Effector memory CD8-positive, alpha-beta T cell (primary cell): ENCODE measurements at places on chromosomes 7 and 10.
A peak's percentile ranks its signal among the peaks of the same experiment; 100 is the strongest.

- no peaks in the 10 kb centered on the region for H3K27me3 ChIP-seq
- H3K27ac ChIP-seq: no peak overlapping the region
- H3K36me3 ChIP-seq: peaks cover 18% of the 10 kb centered on the region
- peaks cover 12% of the 10 kb centered on the region for H3K4me1 ChIP-seq
- DNase-seq: no peak
Observed at GRCh38 chr10:21724020-21724589, 190.1 kb downstream of the MLLT10 start.

- peaks cover 13% of the 10 kb centered on the region for H3K4me1 ChIP-seq
- no peak for DNase-seq
- H3K4me3 ChIP-seq: no peak overlapping the region
- no peaks in the 10 kb centered on the region for H3K27me3 ChIP-seq
- peak overlapping the region; percentile 57 for H3K27ac ChIP-seq
Observed at GRCh38 chr7:35024298-35024697, 13.0 kb downstream of the DPY19L1 start.

- no peak overlapping the region for H3K4me3 ChIP-seq
- DNase-seq: no peak
- no peak overlapping the region for H3K27ac ChIP-seq
- H3K36me3 ChIP-seq: peaks cover 7% of the 10 kb centered on the region
- peaks cover 4% of the 10 kb centered on the region for H3K4me1 ChIP-seq
Observed at GRCh38 chr10:75239096-75239790, 3.5 kb upstream of the COMTD1 start.

DNA sequence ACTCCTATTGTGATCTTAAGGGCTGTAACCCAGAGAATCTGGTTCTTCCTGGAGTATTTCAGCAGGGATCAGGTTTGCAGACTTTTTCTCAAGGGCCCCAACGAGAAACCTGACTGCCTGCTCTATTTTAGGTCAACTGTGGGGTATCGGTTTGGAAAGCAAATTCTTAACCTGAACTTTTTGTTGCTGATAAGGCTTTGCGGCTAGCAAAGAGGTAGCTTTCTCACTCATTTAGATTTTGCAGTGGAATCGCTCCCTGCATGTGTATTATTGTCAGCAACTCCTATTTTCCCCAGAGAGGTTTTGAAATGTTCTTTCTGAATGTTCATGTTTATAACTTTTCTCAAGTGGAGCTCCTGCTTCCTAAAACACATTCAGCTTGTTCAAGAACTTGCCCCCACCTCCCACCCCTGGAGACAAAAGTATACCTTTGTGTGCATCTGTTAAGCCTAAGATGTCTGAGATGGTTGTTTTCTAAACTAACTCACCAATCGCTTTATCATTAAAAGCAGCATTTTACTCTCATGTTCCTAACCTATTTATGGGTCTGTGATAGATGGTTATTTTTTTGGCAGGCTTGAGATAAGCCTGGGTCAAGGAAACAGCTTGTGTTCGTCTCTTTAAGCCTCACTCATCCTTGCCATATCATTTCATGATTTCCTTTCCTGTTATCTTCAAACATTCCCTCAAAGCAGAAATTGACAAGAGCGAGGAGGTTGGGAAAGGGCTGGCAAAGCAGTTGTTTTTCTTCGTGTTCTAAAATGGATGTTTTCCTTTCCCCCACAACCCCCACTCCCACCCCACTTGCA lies 129.8 kb downstream of the BAMBI start:
- no peak overlapping the region for H3K4me3 ChIP-seq
- no peaks in the 10 kb centered on the region for H3K36me3 ChIP-seq
- peaks cover 38% of the 10 kb centered on the region for H3K27me3 ChIP-seq
- H3K4me1 ChIP-seq: no peaks in the 10 kb centered on the region
- no peak for DNase-seq
- no peak overlapping the region for H3K27ac ChIP-seq

DNA sequence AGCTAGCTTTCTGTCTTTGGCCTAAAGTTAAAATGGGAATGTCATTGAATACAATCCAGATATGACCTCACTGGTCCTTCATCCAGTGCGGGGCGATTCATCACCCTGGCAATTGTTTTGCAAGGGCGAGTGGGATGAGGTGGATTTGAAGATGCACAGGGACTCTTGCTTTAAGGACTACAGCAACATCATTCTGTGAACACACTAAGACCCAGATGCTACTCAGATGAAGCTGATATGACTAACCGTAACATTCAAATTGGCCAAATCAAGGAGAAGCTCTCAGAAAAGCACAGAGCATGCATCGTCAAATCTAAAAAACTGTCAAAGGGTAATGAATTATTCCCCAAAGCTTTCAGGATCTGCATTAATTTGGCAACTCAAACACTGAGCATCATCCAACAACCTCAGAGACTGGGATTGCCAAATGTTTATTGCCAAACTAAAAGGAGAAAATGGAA lies 12.8 kb downstream of the CPA1 start:
- H3K4me3 ChIP-seq: no peak overlapping the region
- no peaks in the 10 kb centered on the region for H3K36me3 ChIP-seq
- H3K27me3 ChIP-seq: no peaks in the 10 kb centered on the region

DNA sequence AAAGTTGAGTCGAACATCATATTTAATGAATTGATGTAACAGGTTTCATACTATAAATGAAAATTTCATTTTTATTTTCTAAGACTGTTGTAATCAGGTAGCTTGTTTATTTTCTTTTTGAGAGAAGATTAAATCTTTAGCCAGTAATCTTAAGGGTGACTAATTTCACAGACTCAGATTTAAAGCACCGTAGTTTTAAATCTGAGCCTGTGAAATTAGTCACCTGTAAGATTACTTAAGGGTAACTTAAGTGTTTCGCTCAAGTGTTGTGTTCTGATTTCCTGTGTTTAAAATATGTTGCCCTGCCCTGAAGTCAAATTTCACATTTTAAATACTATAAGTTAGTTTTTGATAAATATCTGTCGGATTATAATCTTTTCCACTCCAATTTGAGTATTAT lies 35.8 kb upstream of the TMEM236 start:
- H3K36me3 ChIP-seq: peaks cover 23% of the 10 kb centered on the region
- H3K27me3 ChIP-seq: no peaks in the 10 kb centered on the region
- no peaks in the 10 kb centered on the region for H3K4me1 ChIP-seq
- no peak overlapping the region for H3K27ac ChIP-seq

DNA sequence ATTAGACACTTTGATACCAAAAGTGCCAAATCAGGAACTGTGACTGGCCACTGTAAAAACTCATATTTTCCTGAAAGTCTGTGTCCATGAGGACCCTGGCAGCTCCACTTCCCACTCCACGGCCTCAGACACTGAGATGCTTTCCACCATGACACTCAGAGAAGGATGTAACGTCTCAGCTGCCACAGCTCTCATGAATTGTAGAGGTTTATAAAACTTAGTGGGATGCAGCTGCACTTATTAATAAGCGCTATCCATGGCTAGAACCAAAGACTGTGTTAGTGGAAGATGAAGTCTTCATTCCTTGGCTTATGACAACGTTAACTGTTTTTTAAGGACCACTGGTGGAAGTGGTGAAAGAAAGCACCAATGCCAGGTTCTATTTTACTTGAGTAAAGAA lies 121.0 kb downstream of the ITIH5 start:
- no peak overlapping the region for H3K27ac ChIP-seq
- no peak overlapping the region for H3K4me3 ChIP-seq
- H3K27me3 ChIP-seq: no peaks in the 10 kb centered on the region
- H3K4me1 ChIP-seq: no peaks in the 10 kb centered on the region

DNA sequence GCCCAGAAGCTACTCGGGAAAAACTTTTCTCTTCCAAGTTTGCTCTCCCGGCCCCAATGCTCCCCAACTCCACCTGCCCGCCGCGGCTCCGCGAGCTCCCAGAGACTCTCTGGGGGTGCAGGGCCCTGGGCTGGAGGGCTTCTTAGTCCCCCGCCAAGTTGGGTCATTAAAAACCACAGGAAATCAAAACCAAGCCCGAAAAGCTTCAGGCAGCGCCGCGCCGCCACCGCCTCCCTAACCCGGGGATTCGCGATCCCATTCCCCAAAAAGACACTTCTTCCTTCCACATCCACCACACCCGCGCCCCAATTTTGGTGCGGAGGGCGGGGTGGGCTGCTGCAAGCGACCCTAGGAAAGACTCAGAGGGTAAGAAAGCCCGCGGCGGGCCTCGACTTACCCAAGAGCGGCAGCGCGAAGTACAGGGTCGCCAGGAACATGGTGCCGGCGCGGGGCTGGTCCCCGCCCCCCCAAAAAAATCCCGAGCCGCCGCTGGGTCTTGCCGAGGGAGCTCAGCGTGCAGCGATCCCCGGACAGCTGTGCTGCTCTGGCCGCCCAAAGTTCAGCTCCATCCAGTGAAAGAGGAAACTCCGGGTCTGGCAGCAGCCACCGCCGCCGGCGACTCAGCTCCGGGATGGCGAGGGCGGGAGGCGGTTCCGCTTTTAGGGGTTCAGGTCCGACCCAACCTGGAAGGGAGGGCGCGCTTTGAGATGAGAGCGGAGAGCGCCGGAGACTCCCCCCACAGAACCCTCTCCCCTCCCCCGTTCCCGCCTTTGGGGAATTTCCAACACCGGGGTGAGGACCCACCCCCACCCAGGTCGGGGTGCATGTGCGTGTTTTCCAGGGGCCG lies 1.2 kb downstream of the GFRA1 start:
- H3K36me3 ChIP-seq: peaks cover 3% of the 10 kb centered on the region
- H3K27ac ChIP-seq: no peak overlapping the region
- H3K4me1 ChIP-seq: no peaks in the 10 kb centered on the region
- DNase-seq: no peak
- no peak overlapping the region for H3K4me3 ChIP-seq

- no peaks in the 10 kb centered on the region for H3K36me3 ChIP-seq
- H3K4me1 ChIP-seq: no peaks in the 10 kb centered on the region
- H3K27ac ChIP-seq: no peak overlapping the region
- DNase-seq: no peak
- H3K27me3 ChIP-seq: no peaks in the 10 kb centered on the region
- H3K4me3 ChIP-seq: no peak overlapping the region
Observed at GRCh38 chr7:109190766-109191398, 621.2 kb downstream of the DNAJB9 start.

GRCh38 chr10:30527623-30528428 lies 93.8 kb downstream of the MAP3K8 start:
- peaks cover 61% of the 10 kb centered on the region for H3K4me1 ChIP-seq
- H3K36me3 ChIP-seq: peaks cover 29% of the 10 kb centered on the region
- H3K27ac ChIP-seq: peak overlapping the region; percentile 98
- peak; percentile 17 for DNase-seq
- no peaks in the 10 kb centered on the region for H3K27me3 ChIP-seq

- no peak for DNase-seq
- no peaks in the 10 kb centered on the region for H3K27me3 ChIP-seq
- no peak overlapping the region for H3K4me3 ChIP-seq
- no peak overlapping the region for H3K27ac ChIP-seq
- H3K36me3 ChIP-seq: no peaks in the 10 kb centered on the region
Observed at GRCh38 chr10:123318516-123318915, 164.3 kb downstream of the BUB3 start.

DNA sequence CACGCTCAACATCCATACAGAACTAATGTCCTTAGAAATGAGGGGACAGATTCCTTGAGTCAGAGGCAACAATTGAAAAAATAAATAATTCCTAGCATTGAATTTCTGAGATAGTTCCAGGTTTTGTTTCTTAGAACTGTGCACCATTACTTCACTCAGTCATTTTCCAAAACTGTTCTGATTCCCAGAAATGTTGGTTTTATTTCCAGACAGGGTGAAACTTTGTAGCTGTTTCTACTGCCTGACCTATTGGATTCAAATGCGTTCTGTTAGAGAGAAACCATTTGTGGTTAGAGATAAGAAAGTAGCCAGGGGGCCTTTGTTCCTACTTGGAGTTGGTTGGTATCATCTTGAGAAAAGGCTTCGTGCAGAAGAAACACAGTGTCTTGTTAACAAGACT lies 8.1 kb upstream of the DEPP1 start:
- peaks cover 3% of the 10 kb centered on the region for H3K36me3 ChIP-seq
- DNase-seq: no peak
- no peak overlapping the region for H3K4me3 ChIP-seq
- peaks cover 34% of the 10 kb centered on the region for H3K27me3 ChIP-seq
- H3K27ac ChIP-seq: no peak overlapping the region

- H3K27ac ChIP-seq: no peak overlapping the region
- no peaks in the 10 kb centered on the region for H3K4me1 ChIP-seq
- H3K27me3 ChIP-seq: no peaks in the 10 kb centered on the region
- DNase-seq: no peak
Observed at GRCh38 chr7:113099284-113099919, 12.8 kb upstream of the GPR85 start.

GRCh38 chr7:50321487-50322067 lies 17.1 kb downstream of the IKZF1 start:
- peak overlapping the region; percentile 54 for H3K4me3 ChIP-seq
- H3K27me3 ChIP-seq: no peaks in the 10 kb centered on the region
- H3K36me3 ChIP-seq: peaks cover 94% of the 10 kb centered on the region
- peak; percentile 54 for DNase-seq

GRCh38 chr10:91743465-91743864 lies 54.8 kb upstream of the TNKS2 start:
- no peaks in the 10 kb centered on the region for H3K4me1 ChIP-seq
- no peak for DNase-seq
- H3K36me3 ChIP-seq: no peaks in the 10 kb centered on the region
